ENCODE measurements at places on chromosomes 7 and 10.

GRCh38 chr10:16011548-16011947 is 151.2 kb upstream of the MINDY3 start:
- DNase-seq: no peak

DNA sequence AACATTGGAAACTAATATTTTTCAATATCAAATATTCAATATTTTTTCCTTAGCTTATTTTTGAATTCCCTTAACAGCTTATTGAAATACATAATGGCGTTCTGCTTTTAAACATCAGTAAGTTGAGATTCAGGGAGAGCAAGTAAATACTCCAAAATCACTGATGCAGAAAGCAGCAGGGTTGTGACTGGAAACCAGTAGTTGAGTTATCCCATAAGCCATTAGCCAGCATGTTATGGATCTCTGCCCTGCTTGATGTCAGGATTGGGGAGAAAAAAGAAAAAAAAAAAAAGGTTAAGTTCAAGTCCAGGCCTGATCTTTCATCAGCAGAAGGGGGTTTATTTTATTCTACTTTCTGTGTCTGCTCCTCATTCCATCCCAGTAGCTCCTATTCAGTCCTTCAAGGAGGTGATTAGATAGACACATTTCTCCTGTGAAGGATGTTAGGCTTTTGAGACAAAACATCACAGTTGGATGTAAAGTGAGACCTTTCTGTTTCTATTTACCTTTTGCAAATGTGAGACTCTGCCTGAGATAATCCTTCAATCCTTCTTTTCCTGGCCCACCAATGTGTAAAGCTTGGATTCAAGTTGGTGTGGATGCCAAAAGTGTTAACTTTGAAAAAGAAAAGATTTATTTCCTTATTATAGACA is 110.9 kb upstream of the HDAC9 start:
- DNase-seq: peak; percentile 80

DNA sequence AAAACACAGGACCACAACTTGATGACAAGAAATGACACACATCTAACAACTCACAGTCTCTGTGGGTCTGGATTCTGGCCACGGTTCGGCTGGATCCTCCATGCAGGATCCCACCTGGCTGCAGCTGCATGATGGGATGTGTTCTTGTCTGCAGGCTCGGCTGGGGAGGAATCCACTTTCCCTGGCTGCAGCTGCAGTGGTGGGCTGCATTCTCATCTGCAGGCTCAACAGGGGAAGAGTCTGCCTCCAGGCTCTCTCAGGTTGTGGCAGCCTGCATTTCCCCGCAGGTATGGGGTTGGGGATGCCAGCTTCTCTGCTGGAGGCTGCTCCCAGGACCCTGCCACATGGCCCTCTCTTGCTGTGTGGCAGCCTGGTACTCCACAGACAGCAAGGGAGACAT is 64.9 kb downstream of the MICALL2 start:
- no peak for DNase-seq

- no peak for DNase-seq
These were observed 46.2 kb downstream of the ICA1 start for GRCh38 chr7:8215648-8216333.

- DNase-seq: no peak
These were observed 39.0 kb downstream of the PDGFA start for GRCh38 chr7:480531-481218.

- DNase-seq: no peak
These were observed 8.1 kb upstream of the TAS2R16 start for GRCh38 chr7:123003539-123004126.

GRCh38 chr7:40439686-40440085 is 304.9 kb downstream of the SUGCT start:
- DNase-seq: no peak

- no peak for DNase-seq
These were observed 48.6 kb upstream of the CNPY1 start for GRCh38 chr7:155594961-155595366.

GRCh38 chr7:92623544-92623943 is 33.4 kb upstream of the FAM133B start:
- DNase-seq: no peak
